NCI-H526 treated with DMSO at 0.1 percent for 48 hours (cell line): ENCODE measurements at places on chromosomes 11 and 22.

GRCh38 chr22:30488121-30488520, 16.3 kb upstream of the SEC14L3 start:
- no peak for DNase-seq

DNA sequence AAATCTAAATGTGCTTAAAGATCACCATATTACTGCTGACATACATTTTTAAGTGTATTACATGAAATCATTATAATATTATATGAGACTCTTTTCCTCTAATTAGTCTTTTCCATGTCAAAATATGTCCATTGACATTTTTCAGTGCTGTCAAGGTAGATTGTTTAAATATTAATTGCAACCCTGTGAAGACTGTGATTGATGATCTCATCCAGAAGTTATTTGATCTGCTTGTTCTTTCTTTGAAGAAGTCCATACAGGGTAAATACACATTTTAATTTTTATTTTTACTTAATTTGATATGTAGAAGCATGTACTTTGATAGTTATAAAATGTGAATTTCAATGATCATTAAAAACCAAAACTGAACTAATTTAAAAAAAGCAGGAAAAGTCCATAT, 38.4 kb downstream of the DYNC2H1 start:
- no peak for DNase-seq

GRCh38 chr11:35380603-35381002, 38.8 kb downstream of the SLC1A2 start:
- DNase-seq, result no peak

GRCh38 chr11:27754035-27755017, 54.1 kb upstream of the BDNF start:
- DNase-seq, result no peak
